ENCODE measurements at places on chromosomes 16 and 17.
A peak's percentile ranks its signal among the peaks of the same experiment; 100 is the strongest.

DNA sequence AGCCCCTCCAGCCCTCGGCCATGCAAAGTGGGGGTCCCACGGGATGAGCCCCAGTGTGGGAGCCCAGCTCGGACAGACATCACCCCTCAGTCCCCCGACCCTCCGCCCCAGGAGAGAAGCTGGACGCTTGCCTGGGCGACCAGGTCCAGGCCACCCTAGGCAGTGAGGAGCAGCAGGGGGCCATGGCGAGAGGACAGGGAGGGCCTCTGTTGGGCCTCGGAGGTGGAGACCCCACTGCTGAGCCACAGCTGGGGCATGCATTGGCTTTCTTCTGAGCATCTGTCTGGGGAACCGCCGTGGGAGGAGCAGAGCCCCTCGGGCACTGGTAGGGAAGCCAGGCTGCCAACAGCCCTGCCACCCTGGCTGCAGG is 13.0 kb downstream of the ACTG1 start:
- no peak for DNase-seq

DNA sequence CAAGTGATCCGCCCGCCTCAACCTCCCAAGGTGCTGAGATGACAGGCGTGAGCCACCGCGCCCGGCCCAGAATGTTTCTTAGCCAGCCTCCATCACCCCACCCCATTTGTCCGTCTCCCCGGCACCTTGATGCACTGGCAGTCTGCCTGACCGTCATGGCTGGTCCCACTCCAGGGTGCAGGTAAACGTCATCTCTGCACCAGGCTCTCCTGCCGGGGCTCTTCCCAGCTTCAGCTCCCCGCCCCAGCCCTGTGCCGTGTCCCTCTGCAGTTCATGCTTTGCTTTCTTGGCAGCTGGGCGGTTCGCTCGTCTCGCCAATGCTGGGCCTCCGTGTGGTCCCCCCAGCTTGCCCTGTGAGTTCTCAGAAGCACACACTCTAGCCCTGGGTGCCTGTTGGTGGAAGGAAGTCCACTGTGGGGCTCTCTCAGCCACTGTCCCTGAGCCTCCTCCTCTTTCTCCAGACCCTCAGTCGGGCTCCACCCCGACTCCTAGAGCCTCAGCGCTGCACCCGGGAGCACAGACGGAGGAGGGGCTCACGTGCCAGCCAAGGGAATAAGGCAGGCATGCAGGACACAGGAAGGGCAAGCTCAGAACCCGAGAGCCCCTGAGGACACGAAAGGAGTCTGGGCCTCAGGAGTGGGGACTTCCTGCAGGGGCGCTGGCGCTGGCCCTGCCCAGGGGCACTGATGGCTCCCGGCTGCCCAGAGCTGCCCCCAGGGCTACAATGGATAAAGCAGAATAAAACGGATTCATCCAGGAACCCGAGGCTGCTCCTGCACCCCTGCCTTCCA is 12.0 kb downstream of the HS3ST6 start:
- no peak for DNase-seq

DNA sequence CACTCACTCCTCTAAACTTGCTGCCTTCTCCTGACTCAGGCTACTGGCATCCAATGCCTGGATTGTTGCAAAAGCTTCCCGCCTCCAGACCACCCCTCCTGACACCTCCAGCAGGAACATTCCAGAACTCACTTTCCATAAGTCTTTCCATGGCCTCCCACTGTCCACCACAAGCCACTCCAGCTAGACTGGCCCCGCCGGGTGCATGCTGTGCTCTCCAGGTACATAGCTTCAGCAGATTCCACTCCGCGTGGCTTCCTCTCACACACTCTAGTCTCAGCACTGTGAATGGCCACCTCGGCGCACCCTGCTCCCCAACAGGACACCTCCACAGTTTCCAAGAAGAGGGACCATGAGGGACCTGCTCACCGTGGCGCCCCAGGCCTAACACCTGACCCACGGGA is 25.9 kb upstream of the FAAP100 start:
- no peak for DNase-seq

DNA sequence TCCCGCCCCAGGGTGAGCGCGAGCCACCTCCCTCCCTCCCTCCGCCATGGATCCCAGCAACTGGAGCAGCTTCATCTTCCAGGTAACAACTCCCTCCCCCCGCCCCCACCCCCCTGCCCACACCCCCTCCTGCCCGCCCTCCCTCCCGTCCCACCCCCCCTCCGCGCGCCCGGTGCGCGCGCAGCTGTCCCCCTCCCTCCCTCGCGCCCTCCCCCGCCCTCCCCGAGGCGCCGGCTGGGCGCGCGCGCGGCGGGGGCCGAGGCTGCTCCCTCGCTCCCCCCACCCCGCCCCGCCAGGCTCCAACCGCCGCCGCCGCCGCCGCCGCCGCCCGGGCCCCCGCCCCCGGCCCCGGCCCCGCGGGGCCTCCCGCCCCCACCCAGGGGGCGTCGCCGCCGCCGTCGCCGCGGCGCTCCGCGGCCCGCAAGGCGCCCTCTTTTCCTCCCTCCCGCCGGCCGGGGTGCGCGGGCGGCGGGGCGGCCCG is at the start of gene MAZ:
TSS of gene MAZ (plus strand) at position 431 of the 481 bp plus-strand sequence. CDS start 173 bp downstream, outside the sequence.
- peak; percentile 69 for DNase-seq

DNA sequence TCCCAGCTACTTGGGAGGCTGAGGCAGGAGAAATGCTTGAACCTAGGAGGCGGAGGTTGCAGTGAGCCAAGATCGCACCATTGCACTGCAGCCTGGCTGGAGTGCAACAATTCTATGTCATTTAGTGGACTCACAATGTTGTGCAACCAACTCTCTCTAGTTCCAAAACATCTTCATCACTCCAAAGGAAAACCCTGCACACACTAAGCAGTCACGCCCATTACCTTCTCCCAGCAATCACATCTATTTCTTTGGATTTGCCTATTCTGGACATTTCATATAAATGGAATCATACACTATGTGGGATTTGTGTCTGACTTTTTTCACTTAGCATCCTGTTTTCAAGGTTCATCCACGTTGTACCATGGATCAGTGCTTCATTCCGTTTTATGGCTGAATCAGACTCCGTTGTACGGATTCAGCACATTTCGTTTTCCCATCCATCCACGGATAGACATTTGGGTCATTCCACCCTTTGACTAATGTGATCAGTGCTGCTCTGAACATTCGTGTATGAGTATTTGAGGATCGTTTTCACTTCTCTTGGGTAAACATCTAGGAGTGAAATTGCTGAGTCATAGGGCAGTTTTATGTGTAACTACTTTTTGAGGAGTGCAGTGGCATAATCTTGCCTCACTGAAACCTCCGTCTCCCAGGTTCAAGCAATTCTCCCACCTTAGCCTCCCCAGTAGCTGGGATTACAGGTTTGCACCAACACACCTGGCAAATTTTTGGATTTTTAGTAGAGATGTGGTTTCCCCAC is 45.4 kb upstream of the EMP2 start:
- DNase-seq = no peak

DNA sequence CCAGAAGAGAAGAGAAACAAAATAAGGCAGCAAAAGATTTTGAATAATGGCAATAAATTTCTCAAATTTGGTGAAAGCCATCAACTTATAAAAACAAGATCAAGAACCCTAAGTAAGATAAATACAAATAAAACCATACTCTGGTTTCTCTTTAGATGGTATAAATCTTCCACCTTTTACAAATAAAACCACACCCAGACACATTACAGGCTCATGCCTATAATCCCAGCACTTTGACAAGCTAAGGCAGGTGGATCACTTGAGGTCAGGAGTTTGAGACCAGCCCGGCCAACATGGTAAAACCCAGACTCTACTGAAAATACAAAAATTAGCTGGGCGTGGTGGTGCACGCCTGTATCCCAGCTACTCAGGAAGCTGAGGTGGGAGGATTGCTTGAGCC is 43.8 kb downstream of the TTLL6 start:
- DNase-seq = no peak
